ENCODE measurements at places on chromosomes 16 and 17.
A peak's percentile ranks its signal among the peaks of the same experiment; 100 is the strongest.

- DNase-seq = no peak
Observed at GRCh38 chr16:83629426-83629825, 178.4 kb upstream of the HSBP1 start.

GRCh38 chr17:62478424-62478879 lies at the start of gene TLK2:
Gene TLK2, plus strand, starts transcription at chr17:62478825. Its CDS starts 2,301 bp downstream, at chr17:62481126.
- DNase-seq = peak; percentile 82

GRCh38 chr16:31874366-31875111 lies 932 bp downstream of the ZNF267 start:
- DNase-seq = peak; percentile 45

GRCh38 chr17:19986941-19987861 lies 9.6 kb upstream of the AKAP10 start:
- DNase-seq = no peak

DNA sequence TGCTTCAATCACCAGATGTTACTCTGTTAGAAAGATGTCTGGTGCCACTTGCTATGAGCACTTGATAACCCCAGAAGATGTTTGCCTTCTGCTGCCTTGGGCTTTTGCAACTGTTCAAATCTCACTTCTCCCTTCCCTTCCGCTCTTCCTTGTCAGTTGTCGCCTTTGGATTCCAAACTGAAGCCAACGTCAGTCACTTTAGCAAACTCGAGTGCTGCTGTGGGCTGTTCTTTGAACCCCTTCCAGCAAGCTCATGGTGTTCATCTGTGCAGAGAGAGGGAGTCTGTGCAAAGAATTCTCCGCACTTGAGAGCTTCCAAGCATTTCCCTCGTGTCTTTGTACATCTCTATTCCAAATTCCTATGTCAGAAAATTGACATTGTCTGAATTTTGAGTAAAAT lies 879.4 kb downstream of the CDH11 start:
- no peak for DNase-seq

GRCh38 chr17:61555127-61555566 lies 35.9 kb downstream of the NACA2 start:
- no peak for DNase-seq

DNA sequence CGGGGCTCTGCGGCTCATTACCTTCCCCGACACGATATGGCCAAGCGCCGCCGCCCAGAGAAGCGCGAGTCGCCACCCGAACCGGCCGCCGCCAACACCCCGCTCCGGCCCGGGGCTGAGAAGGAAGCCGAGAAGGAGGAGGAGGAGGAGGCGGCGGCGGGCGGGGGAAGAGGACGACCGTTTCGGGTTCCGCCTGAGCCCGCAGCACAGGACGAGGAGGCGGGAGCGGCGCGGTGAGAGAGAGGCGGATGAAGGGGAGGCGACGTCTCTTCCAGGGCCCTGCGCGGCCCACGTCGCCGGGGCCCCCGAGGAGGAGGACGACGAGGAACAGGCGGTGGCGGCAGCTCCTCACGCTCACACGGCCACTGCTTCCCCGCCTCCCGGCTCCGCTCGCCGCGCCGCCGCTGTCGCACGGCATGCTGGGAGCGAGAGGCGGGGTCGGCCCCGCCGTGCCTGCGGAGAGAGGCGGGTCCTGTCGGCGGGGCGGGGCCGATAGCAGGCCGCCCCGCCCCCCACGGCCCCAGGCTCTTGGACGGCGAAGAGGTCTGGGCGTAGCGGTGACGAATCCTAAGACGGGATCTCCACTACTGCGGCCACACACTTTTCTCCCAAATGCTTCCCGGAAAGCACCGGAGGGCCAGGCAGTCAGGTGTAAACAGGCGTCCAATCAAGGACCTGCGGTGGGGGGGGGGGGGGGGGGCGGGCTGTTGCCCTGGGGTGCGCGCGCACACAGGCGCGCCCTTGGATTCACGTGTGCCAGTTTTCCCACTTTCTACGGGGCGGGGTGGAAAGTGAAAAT lies 97.3 kb upstream of the METTL9 start:
- DNase-seq = peak; percentile 90

GRCh38 chr17:49360796-49361128 lies 1.3 kb downstream of the ZNF652 start:
- DNase-seq = no peak

GRCh38 chr16:3013491-3013951 lies 798 bp downstream of the CLDN9 start:
- no peak for DNase-seq

DNA sequence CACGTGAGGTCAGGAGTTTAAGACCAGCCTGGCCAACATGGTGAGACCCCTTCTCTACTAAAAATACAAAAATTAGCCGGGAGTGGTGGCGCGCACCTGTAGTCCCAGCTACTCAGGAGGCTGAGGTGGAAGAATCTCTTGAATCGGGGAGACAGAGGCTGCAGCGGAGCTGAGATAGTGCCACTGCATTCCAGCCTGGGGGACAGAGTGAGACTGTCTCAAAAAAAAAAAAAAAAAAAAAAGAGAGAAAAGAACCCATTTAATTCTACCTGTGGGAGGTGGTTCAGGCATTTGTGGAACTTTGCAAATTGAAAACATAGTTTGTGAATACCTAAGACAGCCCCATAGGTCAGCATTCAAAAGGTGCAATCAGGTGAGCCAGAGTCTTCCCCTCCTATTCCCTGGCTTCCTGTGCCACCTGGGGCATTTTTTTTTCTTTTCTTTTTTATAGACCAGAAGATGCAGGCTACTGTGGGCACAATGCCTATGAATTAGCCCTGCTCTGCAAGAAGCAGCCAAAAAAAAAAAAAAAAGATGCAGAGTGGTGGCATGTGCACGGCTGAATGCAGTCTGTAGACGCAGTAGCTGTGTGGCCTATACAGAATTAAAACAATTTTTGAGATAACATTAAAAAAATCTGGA lies 9.1 kb upstream of the SOCS3 start:
- DNase-seq = no peak

GRCh38 chr16:71542377-71542776 lies 16.2 kb downstream of the CHST4 start:
- peak; percentile 76 for DNase-seq

DNA sequence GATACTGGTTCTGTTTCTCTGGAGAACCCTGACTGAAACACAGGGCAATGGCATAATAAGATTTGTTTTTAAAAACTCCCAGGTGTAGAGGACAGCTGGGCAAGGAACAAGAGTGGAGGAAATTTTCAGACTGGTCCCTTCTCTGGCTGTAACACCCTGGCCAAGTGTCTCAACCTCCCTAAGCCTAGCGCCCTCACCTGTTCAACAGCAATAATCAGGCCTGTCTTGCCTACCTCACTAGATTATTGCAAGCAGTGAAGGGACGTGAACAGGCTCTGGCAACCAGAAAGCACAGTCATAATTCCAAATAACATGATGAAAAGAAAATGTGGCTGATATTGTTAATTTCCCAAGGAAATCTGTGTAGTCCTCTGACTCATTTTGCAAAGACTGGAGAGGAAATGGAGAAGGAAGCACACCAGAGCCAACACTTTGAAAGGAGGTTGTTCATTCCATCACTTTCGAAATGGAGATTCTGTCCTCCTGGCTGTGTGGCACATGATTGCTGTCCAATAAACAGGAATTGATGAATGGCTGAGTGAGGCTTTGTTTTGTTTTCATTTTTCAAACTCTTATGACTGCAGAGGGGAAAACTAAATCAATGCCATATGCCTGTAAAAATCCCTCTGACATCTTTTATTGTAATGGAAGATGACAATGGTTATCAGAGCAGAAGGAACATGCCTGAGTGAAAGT lies 87.5 kb upstream of the HLF start:
- no peak for DNase-seq

DNA sequence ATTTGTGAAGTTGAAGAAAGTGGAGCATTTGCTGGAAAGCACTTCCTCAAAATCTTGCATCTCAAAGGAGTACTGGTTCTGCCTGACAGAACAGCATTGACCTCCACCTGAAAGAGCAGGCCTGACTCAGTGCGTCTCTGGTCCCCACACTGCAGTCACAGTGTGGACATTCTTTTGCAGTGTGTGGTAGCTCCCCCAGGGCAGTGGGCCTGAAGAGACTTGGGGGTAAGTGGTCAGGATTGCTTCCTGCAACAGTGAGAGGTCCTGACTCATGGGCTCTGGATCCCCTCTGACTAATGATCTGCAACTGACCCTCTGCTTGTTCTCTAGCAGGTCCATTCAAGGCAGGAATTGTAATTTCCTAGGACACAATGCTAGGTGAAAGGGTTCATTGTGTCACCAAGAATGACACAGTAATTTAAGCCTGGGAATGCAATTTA lies 204.9 kb upstream of the KCNJ16 start:
- DNase-seq = no peak

All from activated naive CD4-positive, alpha-beta T cell treated with anti-CD3 and anti-CD28 coated beads, Interleukin-2, amount 10 ng/mL, durations not matched to agents 7 days and 5 days (primary cell).